ENCODE measurements at places on chromosomes 4 and X.

- no peak for DNase-seq
These were observed 310.1 kb downstream of the PPP3CA start for GRCh38 chr4:101037249-101037648.

DNA sequence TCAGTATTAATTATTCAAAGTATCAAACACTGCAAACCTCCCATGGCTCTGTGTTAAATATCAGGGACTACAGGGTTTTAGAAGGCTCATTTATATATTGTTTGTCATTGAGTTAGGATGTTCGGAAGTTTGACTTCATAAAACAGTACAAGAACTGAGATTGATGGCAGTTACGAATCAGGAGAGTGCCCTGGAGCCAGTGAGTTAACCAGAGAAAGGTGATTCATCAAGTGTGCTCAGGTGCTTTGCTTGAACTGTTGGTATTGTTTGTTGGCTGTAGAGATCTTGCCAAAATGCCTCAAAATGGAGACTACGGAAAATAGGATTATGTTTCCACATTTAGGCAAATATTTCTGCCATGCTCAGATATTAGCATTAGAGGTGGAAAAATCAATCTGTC lies 7.5 kb upstream of the GPR101 start:
- DNase-seq: no peak

GRCh38 chr4:20276848-20277247 lies 25.1 kb downstream of the SLIT2 start:
- DNase-seq: no peak

DNA sequence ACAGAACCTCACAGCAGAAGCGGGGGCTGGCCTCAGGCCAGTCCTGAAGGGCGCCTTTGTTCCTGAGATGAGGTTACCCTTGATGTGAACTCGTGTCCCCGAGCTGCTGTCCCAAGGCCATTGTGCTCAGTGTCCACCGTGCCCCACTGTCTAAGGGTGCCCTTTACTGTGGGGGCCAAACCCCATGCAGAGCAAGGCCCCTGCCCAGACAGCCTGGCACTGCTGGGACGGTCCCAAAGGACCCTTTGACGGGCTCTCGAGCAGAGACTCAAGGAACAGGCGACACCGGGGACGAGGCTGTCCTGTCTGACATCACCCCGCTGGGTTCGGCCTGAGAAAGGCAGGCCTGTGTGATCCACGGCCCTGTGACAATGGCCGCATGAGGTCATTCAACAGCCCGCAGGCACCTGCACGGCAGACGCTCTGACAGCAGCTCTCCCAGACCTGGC lies 100.6 kb downstream of the ABLIM2 start:
- no peak for DNase-seq

DNA sequence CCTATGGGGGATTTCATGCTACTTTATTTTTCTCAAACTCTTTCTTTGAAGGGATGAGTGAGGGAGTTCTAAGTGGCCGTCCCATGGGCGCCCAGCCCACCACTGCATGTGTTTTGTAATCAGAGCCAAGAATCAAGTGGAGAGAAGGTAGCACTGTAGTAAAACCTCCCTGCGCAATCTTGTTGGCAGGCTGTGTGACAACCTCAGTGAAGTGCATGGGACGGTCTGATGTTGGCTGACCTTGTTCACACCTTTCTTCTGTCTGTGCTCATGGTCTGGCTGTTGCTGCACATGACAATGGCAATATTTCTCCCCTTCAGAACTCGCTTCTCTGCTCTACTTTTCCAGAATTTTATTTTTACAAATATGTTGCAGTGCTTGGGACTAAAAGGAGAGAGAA lies 71.2 kb upstream of the SHISA3 start:
- no peak for DNase-seq

DNA sequence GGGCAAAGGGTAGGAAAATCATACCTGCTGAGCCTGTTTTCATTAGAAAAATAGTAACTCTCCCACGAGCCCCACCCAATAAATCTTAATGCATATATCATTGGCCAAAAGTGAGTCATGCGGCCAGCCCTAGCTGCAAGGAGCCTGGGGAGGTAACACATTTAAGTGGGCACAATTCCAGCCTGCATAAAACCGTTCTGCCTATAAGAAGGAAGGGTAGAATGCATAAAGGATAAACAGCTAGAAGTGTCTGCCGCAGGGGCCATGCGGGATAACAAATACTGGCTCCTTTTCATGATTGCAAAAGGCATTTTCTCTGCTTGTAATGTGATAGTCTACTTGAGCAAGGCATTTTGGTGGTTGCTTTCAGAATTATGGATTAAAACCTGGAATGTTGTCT lies 37.1 kb downstream of the EFHC2 start:
- no peak for DNase-seq

GRCh38 chr4:160969925-160970324 lies 1193.9 kb downstream of the FSTL5 start:
- DNase-seq: no peak

GRCh38 chr4:106868381-106869035 lies 167.6 kb downstream of the DKK2 start:
- no peak for DNase-seq

GRCh38 chrX:330726-331150 lies 12.1 kb upstream of the GTPBP6 start:
- no peak for DNase-seq

DNA sequence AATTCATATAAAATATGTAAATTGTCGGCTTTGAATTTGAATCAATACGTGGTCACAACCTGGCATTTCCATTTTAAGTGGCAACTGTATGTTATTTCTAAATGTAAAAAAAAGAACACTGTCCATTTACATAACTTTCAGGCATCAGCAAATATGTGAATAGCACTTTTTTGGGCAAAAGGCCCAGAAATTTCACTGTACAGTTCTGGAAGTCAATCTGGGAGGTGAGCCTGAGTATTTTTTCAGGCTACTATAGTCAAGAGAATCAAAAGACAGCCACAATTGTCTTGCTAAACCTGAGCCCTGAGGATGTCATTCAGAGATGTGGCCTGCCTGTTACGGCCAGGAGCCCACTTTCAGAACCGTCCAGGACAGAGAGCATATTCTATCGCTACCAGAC lies 543.9 kb upstream of the MAGEB2 start:
- no peak for DNase-seq

DNA sequence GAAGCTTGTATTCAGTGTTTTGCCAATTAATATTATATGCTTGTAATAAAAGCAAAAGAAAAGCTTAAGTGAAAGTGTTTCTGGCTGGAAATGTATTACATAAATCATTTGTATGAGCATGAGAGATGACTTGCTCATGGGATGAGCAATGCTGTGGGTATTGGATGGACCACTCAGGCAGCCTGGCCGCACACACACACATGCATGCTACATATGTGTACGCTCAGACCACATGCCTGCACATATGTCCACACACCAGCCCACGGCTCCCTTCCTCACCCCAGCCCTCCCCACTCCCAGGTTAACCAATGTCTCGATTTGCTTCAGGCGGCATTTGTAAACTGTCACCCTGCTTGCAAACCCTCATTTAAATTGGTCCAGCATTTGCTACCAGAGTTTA lies 55.9 kb downstream of the CPLX1 start:
- DNase-seq: no peak

DNA sequence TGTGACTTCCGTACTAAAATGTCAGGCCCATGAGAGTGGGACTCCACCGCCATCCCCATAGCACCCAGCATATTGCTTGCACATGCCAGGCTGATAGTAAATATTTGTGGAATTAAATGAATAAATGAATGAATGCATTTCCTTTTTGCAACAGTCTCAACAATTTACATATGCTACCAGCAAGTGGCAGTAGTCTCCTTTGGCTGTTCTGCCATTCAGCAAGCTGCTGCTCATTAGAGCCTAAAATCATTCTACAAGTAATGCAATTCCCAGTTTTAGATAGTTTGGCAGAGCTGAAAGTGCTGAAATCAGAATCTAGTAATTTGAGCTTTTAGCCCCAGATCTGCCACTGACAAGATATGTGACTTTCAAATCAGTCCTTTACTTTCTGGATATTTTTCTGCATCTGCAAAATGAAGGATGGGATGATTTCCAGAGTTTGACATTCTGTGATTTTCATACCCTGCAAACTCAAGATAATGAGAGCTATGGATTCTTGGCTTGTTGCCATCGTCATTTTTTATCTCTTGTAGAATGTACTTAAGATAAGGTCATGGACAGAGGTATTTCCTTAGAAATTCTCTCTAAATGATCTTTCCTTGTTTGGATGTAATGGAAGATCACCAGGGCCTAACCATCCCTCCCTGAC lies 35.7 kb upstream of the INTS6L start:
- DNase-seq: no peak

GRCh38 chr4:102789317-102789717 lies 28.5 kb upstream of the MANBA start:
- no peak for DNase-seq

DNA sequence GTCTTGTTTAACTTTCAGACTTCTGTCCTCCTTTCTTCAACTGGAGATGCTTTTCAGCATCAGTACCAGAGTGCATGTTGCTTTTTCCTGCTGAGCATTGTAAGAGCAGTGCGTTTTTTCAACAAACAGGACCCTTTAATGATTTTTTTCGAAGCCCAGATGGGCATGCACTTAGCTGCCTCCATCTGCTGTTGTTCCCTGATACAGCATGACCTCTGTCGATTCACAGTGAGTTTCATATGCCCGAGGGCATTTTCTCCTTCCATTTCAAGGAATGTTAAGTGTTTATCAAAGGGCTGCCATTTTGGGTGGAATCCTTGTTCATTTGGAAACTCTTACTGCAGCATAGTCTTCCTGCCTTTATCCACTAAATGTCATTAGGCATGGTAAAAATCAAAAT lies 428.6 kb downstream of the DTHD1 start:
- no peak for DNase-seq

DNA sequence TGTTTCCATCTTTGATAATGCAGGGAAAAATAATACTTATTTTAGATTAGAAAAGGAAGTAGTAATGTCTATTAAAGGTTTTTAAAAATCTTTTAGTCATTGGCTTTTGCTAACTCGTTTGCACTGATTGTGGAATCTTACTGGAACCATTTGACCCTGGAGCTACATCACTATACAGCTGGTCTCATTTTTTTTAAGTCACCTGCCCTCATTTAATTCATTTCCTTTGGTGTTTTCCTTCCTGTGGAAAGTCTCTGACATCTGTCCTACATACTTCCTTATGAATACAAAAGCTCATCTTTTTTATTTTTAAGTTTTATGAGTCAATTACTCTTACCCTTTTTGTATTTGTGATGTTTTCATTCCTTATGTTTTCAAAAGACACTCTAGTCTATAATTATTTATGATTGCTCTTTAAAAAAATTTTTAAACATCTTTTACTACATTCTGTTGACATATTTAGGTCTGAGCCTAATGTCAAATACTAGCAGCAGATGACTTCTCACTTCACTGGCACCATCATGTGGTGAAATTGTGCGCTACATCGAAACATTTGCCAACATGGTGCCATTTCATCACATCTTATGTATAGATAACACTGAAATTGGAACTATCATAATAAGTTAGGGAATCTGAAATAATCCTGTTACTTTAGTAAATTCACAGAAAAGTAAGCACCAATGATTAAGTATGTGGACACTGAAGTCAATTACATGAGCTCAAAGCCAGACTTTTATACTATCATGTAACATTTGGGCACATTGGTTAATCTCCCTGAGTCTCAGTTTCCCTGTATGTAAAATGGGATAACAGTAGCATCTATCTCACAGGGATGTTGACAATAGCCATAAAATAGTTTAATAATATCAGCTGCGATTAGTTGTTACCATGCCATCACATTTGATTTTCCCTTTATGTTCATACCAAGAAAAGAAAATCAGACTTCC lies 9.4 kb upstream of the MMAA start:
- DNase-seq: no peak

DNA sequence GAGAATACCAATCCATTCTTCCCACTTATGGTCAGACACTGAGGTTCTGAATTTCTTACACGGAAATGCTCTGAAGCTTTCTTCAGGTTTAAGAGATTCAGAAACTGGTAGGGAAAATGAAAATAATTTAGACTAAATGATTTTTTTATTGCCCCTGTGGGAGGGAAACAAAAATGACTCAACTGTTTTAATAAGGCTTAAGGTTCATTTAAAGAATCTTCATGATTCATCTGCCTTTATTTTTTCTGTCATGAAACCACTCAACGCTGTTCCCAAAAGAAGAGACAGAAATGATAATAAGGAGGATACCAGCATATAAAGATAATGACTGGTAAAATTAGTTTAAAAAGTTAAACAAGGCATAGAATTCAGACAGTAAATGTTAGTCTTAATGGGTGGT lies 39.3 kb upstream of the FAM47B start:
- DNase-seq: no peak

GRCh38 chrX:58051346-58051745 lies 141.1 kb upstream of the ZXDA start:
- no peak for DNase-seq

GRCh38 chrX:8939322-8939721 lies 94.6 kb downstream of the FAM9B start:
- DNase-seq: no peak

GRCh38 chr4:986428-986878 lies 391 bp upstream of the IDUA start:
- no peak for DNase-seq

DNA sequence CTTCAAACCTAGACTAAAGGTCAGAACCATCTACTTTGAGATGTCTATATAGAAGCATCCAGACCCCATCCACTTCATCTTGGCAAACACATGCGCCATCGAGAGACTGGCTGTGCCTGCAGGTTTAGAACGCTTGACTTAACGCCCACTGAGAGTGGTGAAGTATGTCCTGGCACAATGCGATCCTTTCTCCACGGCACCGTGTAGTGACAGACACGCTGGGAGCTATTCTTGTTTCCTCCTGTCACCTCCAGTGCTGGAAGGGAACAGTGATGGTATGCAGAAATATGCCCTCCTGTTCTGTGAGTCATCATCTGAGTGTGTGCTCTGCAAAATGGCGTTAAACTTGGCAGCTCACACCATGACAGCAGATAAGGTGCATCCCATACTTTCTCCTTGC lies 330.2 kb downstream of the NLGN4X start:
- no peak for DNase-seq

GRCh38 chr4:45199736-45200135 lies 473.4 kb upstream of the GNPDA2 start:
- DNase-seq: no peak

- no peak for DNase-seq
These were observed 74.6 kb downstream of the RAPGEF2 start for GRCh38 chr4:159177265-159178150.
